IPS DF 6.9 (cell line): ENCODE measurements at places on chromosomes 1 and 21.

- no peak overlapping the region for H3K27ac ChIP-seq
- H3K36me3 ChIP-seq, result no peaks in the 10 kb centered on the region
- no peak for DNase-seq
- no peak overlapping the region for H3K4me3 ChIP-seq
- no peaks in the 10 kb centered on the region for H3K27me3 ChIP-seq
Measured at GRCh38 chr1:245957427-245957826, 549.7 kb downstream of the SMYD3 start.

GRCh38 chr1:39954870-39955546, at the start of gene MFSD2A:
Gene MFSD2A, plus strand, starts transcription at chr1:39955145. Its CDS starts 148 bp downstream, at chr1:39955293.
- H3K36me3 ChIP-seq, result peaks cover 4% of the 10 kb centered on the region
- peak within 1 kb of the TSS; percentile 33 for H3K4me3 ChIP-seq
- H3K4me1 ChIP-seq, result peaks cover 4% of the 10 kb centered on the region; the same call in 1 of the 2 replicates
- H3K27me3 ChIP-seq, result no peaks in the 10 kb centered on the region; the same call in 1 of the 2 replicates
- DNase-seq, result peak; percentile 72

DNA sequence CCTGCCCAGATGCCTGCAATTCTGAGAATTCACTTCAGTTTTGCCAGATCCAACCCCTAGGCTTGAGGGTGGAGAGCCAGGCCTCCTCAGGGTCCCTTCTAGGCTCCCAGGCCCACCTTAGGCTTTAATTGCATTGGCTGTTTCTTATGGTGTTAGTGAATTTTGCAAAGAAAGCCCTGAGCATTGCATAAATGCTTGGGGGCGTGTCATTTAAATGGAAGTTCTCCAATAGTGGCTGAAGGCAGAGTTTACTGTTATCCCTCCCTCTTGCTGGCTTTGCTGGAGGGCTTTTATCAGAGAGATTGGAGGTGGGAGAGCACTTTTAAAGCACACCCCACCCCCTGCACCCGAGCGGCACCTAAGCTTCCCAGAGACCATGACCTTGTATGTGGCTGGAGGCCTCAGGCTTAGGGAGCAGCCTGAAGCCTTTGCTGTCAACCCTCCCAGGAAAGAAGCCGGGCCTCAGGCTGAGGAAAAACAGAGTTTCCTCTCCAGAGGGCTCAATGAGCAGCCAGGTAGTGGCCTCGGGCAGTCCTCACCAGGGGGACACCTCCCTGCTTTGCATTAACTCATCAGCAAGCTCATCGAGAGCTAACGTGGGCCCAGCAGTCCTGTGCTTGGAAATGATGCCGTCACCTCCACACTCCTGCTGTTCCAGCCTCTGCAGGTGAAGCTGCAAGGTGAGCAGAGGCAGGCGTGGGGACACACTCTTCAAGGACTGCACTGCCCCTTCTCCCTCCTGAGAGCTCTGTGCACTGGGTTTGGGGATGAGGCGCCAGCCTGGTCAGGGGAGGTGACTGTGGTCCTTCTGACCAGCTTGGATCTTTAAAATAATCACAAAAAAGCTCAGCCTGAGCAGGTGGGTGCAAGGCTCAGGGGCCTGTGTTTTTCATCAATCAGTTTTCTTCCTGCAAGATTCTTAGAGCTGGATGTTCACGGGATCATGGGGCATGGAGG, 58.0 kb downstream of the STUM start:
- H3K36me3 ChIP-seq, result no peaks in the 10 kb centered on the region
- no peaks in the 10 kb centered on the region for H3K27me3 ChIP-seq
- peaks cover 4% of the 10 kb centered on the region for H3K4me1 ChIP-seq
- H3K27ac ChIP-seq, result no peak overlapping the region

GRCh38 chr1:185733818-185734735, at the start of gene HMCN1:
Gene HMCN1, plus strand, starts transcription at chr1:185734391. Its CDS starts 389 bp downstream, at chr1:185734780.
- no peaks in the 10 kb centered on the region for H3K27me3 ChIP-seq
- H3K36me3 ChIP-seq, result no peaks in the 10 kb centered on the region
- H3K4me1 ChIP-seq, result peaks cover 4% of the 10 kb centered on the region
- H3K27ac ChIP-seq, result no peak within 1 kb of the TSS
- peak within 1 kb of the TSS; percentile 64 for H3K4me3 ChIP-seq

- H3K27ac ChIP-seq, result no peak overlapping the region
- H3K27me3 ChIP-seq, result no peaks in the 10 kb centered on the region
- DNase-seq, result no peak
- H3K4me3 ChIP-seq, result no peak overlapping the region
- H3K4me1 ChIP-seq, result no peaks in the 10 kb centered on the region; the same call in 1 of the 2 replicates
Measured at GRCh38 chr1:28855969-28856368, 44.0 kb downstream of the OPRD1 start.

GRCh38 chr1:238484121-238484520, 593.4 kb upstream of the ZP4 start:
- no peak overlapping the region for H3K4me3 ChIP-seq
- no peaks in the 10 kb centered on the region for H3K36me3 ChIP-seq
- H3K27me3 ChIP-seq, result no peaks in the 10 kb centered on the region

DNA sequence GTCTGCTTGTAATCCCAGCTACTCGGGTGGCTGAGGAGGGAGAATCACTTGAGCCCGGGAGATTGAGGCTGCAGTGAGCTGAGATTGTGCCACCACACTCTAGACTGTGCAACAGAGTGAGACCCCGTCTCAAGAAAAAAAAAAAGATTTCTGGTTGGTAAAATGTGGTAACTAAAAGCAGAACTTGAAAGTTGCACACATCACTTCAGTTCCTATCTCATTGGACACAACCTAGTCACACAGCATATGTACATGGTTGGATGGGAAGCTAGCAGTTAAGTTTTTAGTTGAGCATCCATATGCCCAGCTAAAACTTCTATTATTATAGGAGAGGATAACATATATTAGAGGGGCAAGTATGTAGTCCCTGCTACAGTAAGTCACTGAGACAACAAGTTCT, 22.1 kb downstream of the BCAS2 start:
- no peaks in the 10 kb centered on the region for H3K27me3 ChIP-seq
- H3K4me3 ChIP-seq, result no peak overlapping the region
- H3K36me3 ChIP-seq, result no peaks in the 10 kb centered on the region
- H3K27ac ChIP-seq, result no peak overlapping the region

GRCh38 chr21:26945916-26946675, 20.8 kb downstream of the ADAMTS5 start:
- no peaks in the 10 kb centered on the region for H3K36me3 ChIP-seq
- peaks cover 2% of the 10 kb centered on the region for H3K4me1 ChIP-seq
- no peaks in the 10 kb centered on the region; the same call in 1 of the 2 replicates for H3K27me3 ChIP-seq
- DNase-seq, result no peak
- no peak overlapping the region for H3K4me3 ChIP-seq

DNA sequence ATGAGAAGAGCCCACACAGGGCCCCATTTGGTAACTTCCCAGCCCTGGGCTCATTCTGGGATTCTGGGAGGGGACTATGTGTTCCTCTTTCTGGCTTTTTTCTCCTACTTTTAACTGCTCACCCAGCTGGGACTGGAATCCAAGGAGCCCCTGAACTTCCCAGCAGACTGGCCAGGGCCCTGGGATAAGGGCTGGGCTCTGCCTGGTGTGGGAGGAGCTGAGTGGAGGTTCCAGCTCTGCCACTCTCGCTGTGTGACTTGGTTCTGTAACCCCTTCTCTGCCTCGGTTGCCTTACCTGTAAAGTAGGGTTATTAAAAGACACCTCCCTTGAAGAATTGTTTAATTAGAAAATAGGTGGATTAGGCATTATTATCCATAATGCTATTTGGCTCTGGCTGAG, 19.6 kb upstream of the EPB41 start:
- H3K4me3 ChIP-seq, result no peak overlapping the region
- H3K4me1 ChIP-seq, result no peaks in the 10 kb centered on the region
- DNase-seq, result no peak
- H3K27me3 ChIP-seq, result no peaks in the 10 kb centered on the region
- H3K27ac ChIP-seq, result no peak overlapping the region

DNA sequence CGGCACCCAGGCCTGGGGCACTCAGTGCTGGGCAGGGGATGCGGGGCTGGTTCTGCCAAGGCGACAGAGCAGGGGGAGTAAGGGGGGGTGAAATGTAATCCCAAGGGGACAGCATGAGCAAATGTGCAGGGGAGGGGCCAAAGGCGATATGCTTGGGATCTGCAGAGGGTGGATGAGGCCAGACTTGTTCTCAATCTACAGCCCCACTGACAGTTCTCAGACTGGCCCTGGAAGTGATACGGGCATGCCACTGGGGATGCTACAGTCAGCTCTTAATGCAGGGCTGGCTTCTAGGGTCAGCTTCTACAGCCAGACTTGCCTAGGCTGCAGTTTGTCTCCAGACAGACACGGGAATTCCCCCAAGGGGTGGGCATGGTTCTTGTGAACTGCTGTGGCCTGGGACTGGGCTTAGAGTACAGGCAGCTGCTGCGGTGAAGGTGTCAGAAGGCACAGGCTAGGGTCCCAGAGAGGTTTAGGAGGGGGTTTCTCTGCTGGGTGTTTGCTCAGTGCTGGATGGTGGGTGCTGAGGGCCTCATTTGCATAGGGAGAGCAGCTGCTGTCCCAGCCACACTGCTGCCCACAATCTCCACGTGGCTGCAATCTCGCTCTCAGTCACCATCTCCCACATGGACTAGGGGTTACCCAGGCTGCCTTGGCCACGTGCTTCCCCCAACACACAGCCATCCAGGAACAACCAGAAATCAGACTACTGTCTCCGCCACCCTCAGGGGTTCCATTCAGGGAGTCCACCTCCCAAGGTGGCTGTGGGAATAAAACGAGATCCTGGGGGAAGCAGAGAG, 190.1 kb downstream of the HIVEP3 start:
- no peaks in the 10 kb centered on the region for H3K36me3 ChIP-seq
- H3K27me3 ChIP-seq, result no peaks in the 10 kb centered on the region
- DNase-seq, result no peak

GRCh38 chr1:6872573-6873261, 87.5 kb downstream of the CAMTA1 start:
- DNase-seq, result no peak
- no peaks in the 10 kb centered on the region for H3K27me3 ChIP-seq
- no peak overlapping the region for H3K27ac ChIP-seq
- no peaks in the 10 kb centered on the region for H3K36me3 ChIP-seq

- H3K4me1 ChIP-seq, result no peaks in the 10 kb centered on the region; the same call in 1 of the 2 replicates
- H3K36me3 ChIP-seq, result no peaks in the 10 kb centered on the region
- H3K27ac ChIP-seq, result no peak overlapping the region
- no peak overlapping the region for H3K4me3 ChIP-seq
- DNase-seq, result no peak
Measured at GRCh38 chr1:34070201-34070836, 94.7 kb downstream of the CSMD2 start.

- H3K4me1 ChIP-seq, result no peaks in the 10 kb centered on the region
- H3K27me3 ChIP-seq, result no peaks in the 10 kb centered on the region
- H3K27ac ChIP-seq, result no peak overlapping the region
- no peak overlapping the region for H3K4me3 ChIP-seq
- DNase-seq, result no peak
- H3K36me3 ChIP-seq, result no peaks in the 10 kb centered on the region
Measured at GRCh38 chr1:74083128-74083527, 114.8 kb downstream of the LRRIQ3 start.

- no peak overlapping the region for H3K4me3 ChIP-seq
- no peak for DNase-seq
Measured at GRCh38 chr1:31723828-31724359, 20.1 kb upstream of the COL16A1 start.

DNA sequence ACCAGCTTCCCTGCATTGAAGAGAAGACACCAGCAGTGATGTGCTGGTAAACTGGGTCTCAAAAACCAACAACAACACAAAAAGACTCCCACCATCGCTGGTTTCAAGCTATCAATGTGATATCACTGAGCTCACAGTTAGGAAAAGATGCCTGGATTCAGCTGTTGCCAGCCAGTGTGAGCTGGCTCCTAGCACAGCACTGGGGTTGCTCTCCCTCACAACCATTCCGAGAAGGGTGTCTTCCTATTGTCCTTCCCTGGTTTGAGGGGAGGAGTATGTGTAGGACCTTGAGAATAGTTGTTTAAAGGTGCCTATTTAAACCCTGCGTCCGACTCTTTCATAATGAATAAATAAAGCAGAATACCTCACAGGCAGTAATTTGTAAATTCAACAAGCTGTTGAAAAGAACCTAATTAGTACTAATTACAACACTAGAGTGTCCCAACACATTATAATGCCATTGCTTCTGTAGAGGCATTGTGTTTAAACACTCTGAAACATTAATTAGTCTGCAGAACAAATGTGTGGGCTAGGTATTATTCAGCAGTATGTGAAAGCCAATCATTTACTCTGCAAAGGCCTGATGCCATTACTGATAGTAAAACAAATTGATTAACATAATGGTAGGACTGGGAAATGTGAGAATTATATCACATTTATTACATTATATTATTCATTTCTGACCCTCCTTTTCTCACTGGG, 17.2 kb downstream of the NIBAN1 start:
- no peaks in the 10 kb centered on the region for H3K36me3 ChIP-seq
- no peak overlapping the region for H3K4me3 ChIP-seq
- DNase-seq, result no peak
- H3K27me3 ChIP-seq, result no peaks in the 10 kb centered on the region

DNA sequence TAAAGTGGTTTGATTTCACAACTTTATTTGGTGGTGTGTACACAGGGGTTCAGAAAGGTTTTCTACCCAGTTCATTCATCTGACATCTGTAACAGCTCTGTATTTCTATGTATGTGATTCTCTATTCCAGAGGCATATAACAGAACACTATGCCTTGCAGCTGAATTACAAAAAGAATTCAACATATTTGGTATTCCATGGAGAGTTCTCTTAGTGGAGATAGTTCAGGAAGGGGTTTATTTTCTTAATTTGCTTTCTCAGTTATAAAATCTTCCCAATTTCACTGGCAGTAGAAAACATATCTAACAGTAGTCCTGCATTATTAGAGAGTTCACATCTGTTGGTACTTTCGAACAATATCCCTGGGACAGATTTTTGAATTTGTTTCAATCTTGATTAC, 207.9 kb upstream of the LYPLAL1 start:
- no peaks in the 10 kb centered on the region for H3K27me3 ChIP-seq
- no peaks in the 10 kb centered on the region for H3K4me1 ChIP-seq
- H3K27ac ChIP-seq, result no peak overlapping the region
- no peaks in the 10 kb centered on the region for H3K36me3 ChIP-seq
- no peak overlapping the region for H3K4me3 ChIP-seq

DNA sequence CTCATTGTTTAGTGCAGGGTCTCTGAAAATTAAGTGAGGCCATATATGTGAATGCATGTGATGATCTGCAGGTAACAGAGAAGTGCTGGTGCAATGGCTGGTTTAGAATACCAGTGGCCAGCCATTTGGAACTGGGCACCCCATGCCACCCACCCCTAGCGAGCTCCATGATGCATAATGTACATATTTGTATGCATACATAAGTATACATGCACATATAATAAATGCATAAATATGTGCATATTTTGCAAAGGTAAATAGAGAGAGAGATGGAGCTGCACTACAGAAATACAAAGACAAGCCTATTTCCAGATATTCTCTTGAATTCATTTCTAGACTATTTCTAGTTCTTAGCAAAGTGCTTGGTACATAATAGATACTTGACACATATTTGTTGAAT, 68.5 kb upstream of the IGSF21 start:
- H3K4me3 ChIP-seq, result no peak overlapping the region
- no peak for DNase-seq
- no peaks in the 10 kb centered on the region for H3K4me1 ChIP-seq
- H3K27me3 ChIP-seq, result no peaks in the 10 kb centered on the region
